ENCODE measurements at places on chromosomes 3 and 15.

DNA sequence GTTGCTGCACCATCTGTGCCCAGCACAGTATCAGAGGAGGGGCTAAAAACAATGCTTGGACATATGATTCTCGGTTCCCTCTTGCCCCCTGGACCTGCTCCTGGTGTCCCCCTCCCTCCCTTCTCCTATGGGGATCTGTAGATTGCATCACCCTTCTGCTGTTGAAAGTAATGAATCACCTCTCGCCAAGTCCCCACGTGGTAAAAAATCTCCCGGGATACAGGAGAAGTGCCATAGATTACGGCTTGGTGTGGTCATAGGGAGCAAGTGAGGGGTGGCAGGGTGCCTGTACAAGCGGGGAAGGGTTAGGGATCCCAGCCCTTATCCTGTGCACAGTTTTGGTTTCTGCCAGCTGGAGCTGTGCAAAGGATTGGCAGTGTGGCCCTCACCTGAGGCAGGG is 37.7 kb downstream of the AMOTL2 start:
- DNase-seq: no peak

DNA sequence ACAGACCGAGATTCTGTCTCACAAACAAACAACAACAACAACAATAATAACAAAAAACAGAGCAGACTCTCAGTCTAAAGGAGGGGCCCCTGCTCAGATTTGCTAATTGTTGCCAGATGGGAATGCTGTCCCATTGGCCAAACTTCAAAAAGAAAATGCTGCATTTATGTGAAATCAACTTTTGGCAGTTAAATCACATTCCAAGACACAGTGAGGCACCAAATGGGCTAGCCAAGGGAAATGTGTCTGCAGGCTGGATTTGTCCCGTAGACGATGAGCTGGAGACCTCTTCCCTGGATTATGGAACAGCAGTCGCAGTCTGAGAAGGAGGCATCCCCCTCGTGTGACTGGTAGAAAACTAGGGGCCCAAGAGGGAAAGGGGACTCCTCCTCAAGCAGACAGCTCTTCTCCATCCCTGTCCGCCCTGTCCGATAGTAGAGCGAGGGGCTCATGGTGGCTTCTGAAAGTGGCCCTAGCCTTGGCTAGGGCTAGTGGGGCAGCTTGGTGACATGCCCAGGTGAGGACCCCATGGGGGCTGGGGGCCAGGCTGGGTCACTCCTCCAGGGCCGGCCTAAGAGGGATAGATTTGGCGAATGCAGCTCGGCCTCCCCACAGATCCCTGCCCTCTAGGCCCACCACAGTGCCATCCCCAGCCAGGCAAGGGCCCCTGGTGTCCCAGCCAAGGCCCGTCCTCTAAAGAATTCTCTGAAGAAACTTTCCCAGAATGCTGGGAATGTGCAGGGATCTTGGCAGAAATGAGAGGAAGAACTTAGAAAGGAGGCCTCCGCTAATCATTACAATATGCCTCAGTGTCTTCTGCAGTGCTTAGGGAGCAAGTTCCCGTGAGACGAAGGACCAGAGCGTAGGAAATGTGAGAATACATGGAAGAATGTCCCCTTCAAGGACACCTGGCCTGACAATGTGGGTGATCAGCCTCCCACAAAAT is 2.0 kb downstream of the SLC22A14 start:
- no peak for DNase-seq

DNA sequence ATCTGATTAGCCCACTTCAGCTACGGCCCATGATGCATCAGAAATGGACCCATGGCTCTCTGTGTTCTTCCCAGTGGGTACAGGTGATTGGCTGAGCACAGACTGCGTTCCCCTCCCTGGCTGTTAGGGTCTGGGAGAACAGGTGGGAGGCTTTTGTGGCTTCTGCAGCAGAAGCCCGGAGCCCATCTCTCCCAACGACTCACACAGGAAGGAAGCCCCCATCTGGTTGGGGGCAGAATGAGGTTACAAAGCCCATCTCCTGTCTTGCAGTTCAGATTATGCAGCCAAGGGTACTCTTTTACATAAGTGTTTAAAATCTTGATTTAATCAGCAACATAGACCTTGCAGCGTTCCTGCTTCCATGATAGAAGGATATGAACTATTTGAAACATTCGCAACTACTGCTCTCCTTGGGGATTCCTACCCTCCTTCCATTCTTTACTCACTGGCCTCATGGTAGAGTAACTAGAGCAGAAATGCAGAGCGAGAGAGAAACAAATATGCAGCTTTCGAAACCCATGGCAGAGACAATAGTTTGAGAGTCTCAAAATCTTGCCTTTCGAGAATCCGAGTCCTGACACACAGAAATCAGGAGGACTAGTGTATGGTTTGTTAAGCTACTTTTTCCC is 291.3 kb downstream of the TLE3 start:
- DNase-seq: no peak

- DNase-seq: no peak
Observed at GRCh38 chr3:139259398-139259797, 84.4 kb upstream of the MRPS22 start.

GRCh38 chr15:66899555-66900350 is 165.6 kb upstream of the SMAD3 start:
- DNase-seq: no peak

- DNase-seq: no peak
Observed at GRCh38 chr3:104907507-104907906, 459.2 kb upstream of the ALCAM start.

DNA sequence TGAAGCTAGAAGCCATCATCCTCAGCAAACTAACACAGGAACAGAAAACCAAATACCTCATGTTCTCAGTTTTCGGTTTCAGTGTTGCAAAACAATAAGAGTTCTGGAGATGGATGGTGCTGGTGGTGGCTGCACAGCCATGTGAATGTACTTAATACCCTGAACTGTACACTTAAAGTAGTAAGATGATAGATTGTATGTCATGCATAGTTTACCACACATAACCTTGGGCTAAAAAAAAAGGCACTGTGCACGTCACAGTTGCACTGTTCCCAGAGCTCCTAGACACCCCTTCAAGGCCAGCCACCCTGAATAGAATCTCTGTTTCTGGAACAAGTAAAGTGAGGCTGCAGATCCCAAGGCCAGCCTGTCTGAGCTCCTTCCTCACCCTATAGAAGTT is 243.3 kb upstream of the IGF1R start:
- no peak for DNase-seq

GRCh38 chr15:52423852-52424251 is 104.8 kb downstream of the MYO5A start:
- no peak for DNase-seq

- peak; percentile 22 for DNase-seq
Observed at GRCh38 chr15:64141798-64142512, 9.6 kb upstream of the SNX22 start.

GRCh38 chr3:39388741-39389248 is 5.6 kb downstream of the SLC25A38 start:
- no peak for DNase-seq

DNA sequence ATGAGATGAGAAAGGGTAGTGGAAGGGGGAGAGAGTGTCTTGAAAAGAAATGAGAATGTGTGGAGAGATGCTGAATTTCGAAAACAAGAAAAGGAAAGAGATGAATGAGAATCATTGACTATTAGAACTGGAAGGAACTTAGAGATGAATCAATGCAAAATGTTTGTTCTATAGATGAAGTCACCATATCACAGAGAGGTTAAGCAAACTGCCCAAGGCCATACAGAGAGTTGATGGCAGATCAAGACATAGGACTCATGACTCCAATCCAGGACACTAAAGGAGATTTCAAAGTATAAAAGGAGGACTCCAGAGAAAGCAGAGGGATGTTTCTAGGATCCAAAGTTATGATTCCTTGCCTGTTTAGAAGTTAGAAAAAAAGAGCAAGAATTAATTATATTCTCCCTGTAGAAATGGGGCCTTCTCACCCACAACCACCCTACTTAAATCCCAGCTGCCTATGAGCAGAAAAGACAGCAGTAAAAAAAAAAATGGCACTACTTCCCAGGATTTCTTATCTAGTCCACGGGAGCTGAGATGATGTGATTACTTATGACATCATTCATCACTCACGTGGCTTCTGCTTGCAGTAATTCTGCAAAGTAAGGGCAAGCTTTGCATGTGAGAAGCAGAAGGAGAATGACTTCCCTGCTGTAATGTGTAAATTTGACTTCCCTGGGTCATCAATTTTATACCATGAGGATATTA is 210.8 kb upstream of the MRPL3 start:
- no peak for DNase-seq

DNA sequence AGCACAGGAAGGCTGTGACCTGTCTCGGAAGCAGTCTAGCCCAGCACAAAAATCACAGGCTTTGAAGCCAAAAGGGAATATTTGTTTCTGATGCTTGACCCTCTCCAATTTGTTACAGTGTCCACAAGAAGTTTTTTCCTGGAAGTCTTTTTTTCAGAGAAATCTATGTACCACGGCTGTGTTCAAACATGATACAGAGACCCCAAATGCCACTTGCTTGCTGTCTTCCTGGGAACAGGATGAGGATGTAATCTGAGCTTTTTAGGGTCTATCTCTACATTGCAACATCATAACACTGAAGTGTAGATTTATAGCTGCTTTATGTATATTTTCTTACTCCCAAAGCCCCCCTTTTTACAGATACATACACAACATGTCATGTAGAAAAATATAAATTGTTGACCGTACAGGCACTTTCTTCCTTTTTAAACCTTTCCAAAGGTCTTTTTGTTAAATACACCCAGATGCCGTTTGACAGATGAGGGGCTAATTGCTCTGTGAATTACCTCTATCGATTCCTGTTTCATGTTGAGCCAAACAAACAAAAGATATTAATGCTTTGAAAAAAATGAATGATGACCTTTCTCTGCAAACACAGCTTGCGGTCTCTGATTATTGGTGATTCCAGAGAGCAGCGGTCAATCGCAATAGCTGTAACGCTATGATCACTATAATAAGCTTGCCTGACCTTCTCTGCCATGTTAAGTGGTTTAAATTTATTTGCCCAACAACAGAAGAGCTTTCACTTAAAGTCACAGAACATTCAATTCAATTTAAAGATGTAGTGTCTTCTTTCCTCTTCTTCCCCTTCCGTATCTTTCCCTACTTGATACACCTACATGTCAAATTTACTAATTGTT is 875.9 kb upstream of the NR2F2 start:
- no peak for DNase-seq

DNA sequence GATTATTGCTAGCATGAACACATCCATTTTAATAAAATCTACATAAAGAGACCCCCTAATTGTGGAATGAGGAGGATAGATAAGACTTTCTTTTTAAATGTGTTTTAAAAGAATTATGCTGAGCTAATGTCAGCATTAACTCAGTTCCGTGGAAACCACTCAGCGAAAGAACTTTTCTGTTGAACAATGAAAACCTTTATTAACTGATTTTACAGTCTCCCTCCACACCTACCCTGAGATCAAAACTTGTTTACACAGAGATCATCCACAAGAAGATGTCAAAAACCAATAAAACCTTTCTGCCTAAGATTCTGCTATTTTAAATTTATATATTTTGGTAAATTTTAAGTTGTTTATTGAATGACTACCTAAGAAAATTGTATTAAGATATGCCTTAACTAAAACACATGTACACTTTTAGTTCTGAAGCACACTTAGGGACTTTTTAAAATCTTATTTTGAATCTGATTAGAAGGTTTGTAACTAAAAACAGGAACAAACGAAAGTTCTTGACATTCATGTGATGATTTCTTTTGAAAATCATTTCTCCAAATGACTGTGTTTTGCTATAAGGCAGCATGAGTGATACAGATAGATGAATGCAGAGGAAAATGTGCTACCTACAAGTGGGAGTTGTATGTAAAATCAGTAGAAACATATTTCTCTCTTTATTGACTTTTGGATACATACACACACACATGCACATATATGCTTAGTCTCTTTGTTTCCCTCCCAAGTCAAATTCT is 369.0 kb downstream of the UNC13C start:
- no peak for DNase-seq

DNA sequence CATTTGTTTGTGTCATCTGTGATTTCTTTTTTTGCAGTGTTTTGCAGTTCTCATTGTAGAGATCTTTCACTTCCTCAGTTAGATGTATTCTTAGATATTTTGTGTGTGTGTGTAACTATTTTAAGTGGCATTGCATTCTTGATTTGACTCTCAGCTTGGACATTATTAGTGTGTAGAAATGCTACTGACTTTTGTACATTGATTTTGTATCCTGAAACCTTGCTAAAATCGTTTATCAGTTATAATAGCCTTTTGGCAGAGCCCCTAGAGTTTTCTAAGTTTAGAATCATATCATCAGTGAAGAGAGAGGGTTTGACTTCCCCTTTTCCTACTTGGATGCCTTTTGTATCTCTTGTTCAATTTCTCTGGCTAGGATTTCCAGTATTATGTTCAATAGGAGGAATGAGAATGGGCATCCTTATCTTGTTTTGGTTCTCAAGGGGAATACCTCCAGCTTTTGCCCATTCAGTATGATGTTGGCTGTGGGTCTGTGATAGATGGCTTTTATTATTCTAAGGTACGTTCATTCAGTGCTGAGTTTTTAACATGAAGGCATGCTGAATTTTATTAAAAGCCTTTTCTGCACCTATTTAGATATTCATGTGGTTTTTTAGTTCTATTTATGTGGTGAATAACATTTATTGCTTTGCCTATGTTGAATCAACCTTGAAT is 211.7 kb downstream of the MBNL1 start:
- no peak for DNase-seq

- DNase-seq: no peak
Observed at GRCh38 chr3:25171118-25171807, 256.8 kb upstream of the RARB start.

DNA sequence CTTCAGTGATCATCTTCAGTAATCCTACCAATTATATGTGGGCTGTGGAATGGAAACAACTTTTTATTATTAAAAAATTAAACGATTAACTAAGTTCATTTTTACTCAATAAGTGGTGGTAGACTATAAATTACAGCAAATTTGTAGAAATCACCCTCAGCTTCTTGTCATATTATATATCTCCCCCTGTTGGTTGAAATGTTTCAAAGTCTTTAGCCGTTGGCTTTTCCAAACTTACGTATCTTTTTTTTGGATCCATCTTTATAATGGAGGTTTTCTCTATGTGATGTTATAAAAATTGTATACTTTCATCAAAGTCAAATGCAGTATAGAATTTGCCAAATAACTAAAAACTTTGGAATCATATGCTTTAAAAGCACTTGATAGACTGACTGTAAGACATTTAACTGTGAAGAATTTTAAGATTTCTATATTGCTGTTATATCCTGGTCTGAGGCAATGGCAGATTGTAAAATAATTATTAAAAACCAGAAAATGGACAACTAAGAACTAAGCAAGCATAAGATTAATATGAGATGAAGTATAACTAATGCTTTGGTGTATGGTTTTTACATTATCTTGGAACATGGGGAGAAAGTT is 44.7 kb downstream of the ATP11B start:
- no peak for DNase-seq

DNA sequence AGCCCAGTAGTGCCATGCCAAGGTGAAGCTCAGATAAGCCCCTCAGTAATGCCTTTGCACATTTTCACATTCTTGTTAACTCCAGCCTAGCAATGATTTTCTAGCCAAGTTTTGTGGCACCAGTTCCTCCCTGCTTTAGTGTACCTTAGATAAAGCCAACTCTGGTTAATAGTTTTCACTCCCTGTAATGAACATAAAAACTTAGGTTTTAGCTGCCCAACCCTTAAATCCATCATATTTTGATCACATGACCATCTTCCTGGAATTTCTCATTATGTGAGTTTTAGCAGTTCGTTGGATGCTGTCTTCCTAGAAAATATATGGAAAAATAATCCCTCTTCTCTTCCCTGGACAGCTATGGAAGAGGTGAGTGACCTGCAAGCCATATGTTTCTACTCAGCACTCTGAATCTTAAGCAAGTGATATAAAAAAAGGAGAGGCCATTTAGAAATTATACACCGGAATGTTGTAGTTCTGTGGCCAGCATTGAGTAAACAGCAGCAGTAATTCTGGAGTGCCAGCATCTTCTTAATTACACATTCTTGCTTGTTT is 62.2 kb upstream of the P2RY1 start:
- no peak for DNase-seq

Data from midbrain (tissue), 1 donor.